ENCODE measurements at places on chromosomes 2 and 18.

DNA sequence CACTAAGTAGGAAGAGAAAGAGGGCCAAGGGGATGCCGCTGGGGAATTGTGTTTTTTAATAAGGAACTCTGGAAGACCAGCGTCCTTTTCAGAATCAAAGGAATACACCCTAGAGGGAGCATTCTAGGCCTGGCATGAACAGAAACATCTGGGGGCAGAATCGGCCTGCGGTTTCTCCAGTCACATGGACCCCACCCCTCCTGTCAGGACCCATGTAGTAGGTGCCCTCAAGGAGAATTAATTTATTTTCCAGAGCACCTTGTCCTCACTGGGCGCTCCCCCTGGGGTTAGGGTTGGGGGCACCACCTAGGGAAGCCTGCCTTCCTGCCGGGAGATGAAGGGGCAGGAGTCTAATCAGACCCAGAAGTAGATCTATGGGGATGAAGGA is 44.2 kb downstream of the TMEM37 start:
- DNase-seq, result no peak

DNA sequence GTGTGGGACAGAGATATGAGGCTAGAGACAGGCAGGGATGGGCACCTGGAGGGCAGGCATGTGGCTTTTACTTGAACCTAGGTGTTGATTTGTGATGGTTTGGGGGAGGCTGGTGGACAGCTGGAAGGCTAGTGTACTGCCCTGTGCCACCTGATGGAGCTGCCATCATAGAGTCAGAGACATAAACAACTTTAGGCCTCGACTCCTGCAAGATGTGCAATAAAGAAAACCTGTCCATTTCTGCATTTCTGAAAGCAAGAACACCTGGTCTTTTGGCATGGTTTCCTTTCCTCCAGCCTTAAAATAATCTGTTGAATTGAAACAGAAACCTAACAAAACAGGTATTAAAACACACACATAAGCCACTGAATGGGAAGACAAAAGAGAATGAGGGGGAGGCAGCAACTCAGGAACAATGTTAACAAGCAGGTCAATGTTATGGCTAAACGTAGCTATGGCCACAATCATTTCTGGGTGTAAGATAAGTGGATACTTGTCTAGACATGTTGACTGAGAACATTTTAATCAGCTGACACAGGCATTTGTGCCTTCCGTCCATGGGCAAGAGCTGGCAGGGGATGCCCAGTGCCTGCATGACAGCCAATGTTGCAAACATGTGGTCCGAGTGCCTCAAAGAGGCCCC is 87.8 kb downstream of the KCTD1 start:
- DNase-seq, result no peak

DNA sequence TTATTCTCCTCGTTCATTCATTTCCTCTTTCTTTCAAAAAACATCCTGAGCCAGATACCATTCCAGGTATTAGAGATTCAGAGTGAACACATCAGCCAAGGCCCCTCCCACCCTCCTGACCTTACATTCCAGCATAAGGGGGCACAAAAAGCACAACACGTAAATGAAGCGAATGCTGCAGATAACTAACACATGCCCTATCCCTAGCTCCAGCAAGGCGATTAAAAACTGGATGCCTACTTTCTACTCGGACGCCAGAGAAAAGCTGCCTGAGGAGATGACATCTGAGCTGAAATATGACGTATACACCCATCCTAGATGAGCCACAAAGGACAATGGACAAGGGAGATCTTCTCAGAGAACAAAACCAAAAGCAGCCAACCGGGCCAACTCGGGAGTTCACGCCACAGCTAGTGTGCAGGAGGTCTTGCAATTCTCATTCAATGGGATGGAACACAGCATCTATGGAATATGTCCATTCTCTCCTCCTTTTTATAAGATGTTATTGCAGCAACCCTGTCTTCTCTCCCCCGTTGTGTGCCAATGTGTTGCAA is 33.5 kb downstream of the FEZ2 start:
- no peak for DNase-seq

DNA sequence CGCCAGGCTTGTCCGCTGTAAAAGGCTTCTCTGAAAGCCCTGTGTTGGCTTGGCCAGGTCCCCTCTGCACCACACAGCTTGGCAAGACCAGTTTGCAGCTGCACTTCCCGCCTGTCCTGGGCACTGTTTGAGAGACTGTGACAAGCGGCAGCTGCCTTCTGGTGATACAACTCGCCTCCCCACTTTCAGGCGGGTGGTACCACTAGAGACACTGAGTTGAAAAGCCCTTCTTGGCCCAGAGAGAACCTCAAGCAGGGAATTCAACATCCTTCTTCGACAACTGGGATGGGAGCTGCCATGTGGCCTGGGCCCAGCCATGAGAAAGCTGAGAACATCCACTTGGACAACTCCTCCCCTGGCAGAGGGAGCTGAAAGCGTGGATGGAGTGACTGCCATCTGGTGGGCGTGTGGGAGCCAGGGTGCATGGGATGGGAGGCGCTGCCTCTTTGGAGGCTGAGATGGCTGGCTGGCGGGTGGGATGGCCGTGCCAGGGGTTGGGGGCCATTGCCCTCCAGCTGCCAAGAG is 125.5 kb upstream of the REV1 start:
- no peak for DNase-seq

GRCh38 chr2:11820650-11821049 is 74.2 kb downstream of the LPIN1 start:
- DNase-seq, result no peak

All from inflammatory macrophage treated with lipopolysaccharide for 4 hours (primary cell).